Common myeloid progenitor, CD34-positive (primary cell): ENCODE measurements at places on chromosomes 7 and 10.

GRCh38 chr10:69366738-69367137 lies 50.0 kb downstream of the TACR2 start:
- H3K4me1 ChIP-seq: no peaks in the 10 kb centered on the region
- H3K4me3 ChIP-seq: no peak overlapping the region
- peaks cover 65% of the 10 kb centered on the region for H3K36me3 ChIP-seq
- no peak for DNase-seq
- H3K27ac ChIP-seq: no peak overlapping the region
- H3K27me3 ChIP-seq: no peaks in the 10 kb centered on the region

GRCh38 chr7:101125989-101126650 lies 784 bp upstream of the SERPINE1 start:
- H3K4me3 ChIP-seq: no peak overlapping the region
- H3K27ac ChIP-seq: no peak overlapping the region

DNA sequence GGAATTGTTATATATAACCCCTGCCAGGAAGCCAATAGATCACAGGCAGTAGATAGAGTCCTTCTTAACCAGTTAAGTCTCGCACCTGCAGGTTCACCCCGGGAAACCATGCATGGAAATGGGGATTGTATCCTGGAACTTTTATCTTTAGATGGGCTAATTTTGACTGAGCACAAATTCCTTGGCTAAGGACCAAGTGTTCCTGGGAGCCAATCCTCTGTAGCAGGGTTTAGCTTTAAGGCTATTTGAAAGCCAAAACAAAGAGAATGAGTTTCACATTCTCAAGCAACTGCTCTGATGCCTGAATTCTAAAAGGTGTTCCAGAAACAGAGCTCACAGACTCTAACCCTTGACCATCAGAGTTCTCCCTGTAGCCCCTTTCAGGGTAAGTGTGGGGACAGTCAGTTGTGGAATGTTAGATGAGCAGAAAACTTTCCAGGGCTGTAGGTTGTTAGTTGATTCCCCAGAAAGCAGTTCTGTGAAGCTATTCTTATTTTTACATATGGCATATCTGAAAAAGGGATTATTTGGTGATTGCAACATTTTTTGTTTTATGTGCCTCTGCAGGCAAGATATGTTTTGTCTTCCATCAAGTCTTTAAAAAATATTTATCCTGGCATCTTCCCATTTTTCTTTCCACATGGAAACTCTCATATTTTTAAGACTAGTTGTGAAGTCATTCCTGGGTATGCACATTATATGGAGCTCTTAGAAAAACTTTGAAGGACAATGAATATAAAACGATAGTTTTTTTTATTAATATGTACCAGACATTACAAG lies 16.2 kb upstream of the NPVF start:
- H3K36me3 ChIP-seq: no peaks in the 10 kb centered on the region
- H3K4me3 ChIP-seq: no peak overlapping the region
- no peak overlapping the region for H3K27ac ChIP-seq
- H3K4me1 ChIP-seq: no peaks in the 10 kb centered on the region
- no peak for DNase-seq
- H3K27me3 ChIP-seq: no peaks in the 10 kb centered on the region

GRCh38 chr7:15554081-15554480 lies 7.7 kb downstream of the AGMO start:
- no peak for DNase-seq
- H3K4me3 ChIP-seq: no peak overlapping the region
- H3K27me3 ChIP-seq: no peaks in the 10 kb centered on the region
- H3K4me1 ChIP-seq: no peaks in the 10 kb centered on the region

DNA sequence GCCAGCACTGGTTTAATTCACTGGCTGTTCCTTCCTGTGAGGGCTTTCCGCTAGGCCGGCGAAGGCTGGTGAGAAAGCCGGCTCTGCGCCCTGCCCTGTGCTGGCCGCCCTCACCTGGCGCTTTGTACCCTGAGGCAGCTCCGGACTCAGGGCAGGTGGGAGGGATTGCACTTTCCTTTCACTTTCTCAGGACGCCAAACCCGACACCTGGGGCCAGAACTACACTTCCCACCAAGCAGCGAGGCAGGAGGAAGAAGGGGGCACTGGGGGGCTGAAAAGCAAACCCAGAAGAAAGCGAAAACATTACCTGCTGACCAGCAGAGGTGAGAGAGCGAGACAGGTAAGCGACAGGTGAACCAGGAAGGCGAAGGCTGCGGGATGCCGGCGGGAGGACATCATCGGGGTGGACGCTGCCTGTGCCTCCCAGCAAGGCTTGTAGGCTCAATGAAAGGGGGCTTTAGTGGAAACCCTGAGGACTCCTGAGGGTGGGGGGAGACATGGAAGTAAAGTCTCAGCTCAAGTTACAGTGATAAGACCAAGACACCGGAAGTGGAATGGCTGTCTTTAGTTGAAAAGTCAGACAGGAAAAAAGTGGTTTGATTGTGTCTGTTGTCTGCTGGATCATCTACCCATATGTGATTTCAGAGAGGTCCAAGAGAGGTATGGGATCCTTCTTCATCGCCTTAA lies at the start of gene RAB19:
Gene RAB19 (plus strand): TSS at position 181 of the 687 bp plus-strand sequence. CDS start 3,589 bp downstream, outside the sequence.
- H3K27ac ChIP-seq: peak within 1 kb of the TSS; percentile 31
- no peak for DNase-seq
- H3K4me3 ChIP-seq: peak within 1 kb of the TSS; percentile 78

DNA sequence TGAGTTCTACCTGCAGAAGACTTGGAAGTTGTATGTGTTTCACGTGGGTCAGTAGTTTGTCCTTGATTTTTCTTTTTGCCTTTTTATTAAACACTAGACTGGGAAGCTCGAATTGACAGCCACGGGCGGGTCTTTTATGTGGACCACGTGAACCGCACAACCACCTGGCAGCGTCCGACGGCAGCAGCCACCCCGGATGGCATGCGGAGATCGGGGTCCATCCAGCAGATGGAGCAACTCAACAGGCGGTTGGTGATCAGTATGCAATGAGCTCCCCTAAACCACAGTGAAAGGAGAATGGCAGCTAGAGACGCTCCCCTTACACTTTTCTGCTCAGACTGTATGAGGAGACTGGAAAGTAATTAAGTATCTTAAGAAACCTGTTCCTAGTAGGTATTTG lies 126.7 kb upstream of the STK17A start:
- no peaks in the 10 kb centered on the region for H3K4me1 ChIP-seq
- no peak overlapping the region for H3K4me3 ChIP-seq
- no peak overlapping the region for H3K27ac ChIP-seq
- no peaks in the 10 kb centered on the region for H3K27me3 ChIP-seq
- DNase-seq: no peak

DNA sequence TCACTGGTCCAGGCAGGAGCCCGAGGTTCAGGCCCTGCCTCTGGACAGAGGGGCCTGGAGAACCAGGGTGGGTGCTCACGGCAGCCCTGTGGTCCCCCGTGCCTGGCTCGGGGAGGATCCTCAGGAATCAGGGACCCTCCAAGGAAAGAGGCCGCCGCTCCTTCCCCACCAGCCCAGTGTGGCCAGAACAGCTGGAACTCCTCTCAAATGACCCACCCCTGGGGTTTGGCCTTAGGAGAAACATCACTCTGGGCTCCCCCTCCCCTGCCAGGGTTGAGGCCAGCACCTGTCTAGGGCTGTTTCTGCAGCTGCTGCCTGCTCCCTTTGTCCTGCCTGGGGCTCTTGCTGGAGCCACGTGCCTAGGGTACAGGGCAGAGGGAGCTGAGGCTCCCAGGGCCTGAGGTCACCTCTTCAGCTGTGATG lies 161.0 kb downstream of the RNF216 start:
- H3K4me1 ChIP-seq: no peaks in the 10 kb centered on the region
- no peak overlapping the region for H3K27ac ChIP-seq
- no peak for DNase-seq
- peaks cover 10% of the 10 kb centered on the region for H3K36me3 ChIP-seq
- H3K4me3 ChIP-seq: no peak overlapping the region

GRCh38 chr7:135333200-135333599 lies 99.6 kb downstream of the STRA8 start:
- no peak overlapping the region for H3K4me3 ChIP-seq
- peaks cover 2% of the 10 kb centered on the region for H3K4me1 ChIP-seq
- no peaks in the 10 kb centered on the region for H3K27me3 ChIP-seq
- H3K27ac ChIP-seq: no peak overlapping the region

DNA sequence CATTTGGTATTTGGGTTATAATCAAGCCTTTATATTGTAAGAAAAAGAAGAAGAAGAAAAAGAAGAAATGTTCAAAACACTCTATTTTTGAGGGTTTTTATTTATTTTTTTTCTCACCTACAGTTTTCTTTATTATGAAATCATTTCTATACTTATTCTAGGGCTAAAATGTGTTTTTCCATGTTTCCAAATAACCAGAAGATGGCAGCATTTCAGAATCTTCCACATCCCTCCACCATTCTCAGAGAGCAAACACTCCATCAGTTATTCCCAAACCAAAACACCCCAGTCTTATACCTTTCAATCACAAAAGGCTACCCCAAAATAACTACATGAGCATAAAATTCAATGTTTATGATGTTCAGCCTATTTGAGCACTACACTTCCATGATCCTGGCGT lies 38.7 kb upstream of the PPP1R17 start:
- no peaks in the 10 kb centered on the region for H3K27me3 ChIP-seq
- peak; percentile 1 for DNase-seq

DNA sequence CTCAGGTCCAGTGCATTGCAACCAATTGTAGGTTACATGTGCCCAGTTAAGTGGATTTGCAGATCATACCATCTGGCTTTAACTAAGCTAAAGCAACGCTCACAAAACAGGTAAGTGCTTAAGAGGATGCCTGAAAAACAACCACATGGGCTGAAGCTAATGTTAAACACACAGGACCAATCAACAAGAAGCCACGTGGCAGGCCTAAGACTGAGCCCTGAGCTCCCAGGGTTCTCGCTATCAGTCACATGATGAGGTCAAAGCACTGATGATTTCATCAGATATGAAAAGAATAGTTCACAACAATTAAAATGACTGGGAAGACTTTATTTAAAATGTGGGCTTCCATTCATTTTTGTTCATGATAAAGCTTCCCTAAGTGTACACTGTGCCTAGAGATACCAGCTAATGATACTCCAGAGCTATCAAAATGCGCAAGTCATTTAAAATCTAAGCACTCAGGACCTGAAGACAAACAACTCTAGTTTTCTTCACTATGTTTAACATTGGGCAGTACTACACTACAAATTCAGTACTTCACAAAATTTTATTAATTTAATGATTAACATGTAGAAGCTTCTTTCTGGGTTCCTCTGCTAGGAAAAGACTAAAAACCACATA lies 90.6 kb downstream of the PIP4K2A start:
- H3K27ac ChIP-seq: no peak overlapping the region
- no peaks in the 10 kb centered on the region for H3K36me3 ChIP-seq
- H3K4me3 ChIP-seq: no peak overlapping the region
- H3K27me3 ChIP-seq: no peaks in the 10 kb centered on the region

GRCh38 chr10:31759124-31759798 lies 169.4 kb downstream of the ARHGAP12 start:
- H3K27me3 ChIP-seq: no peaks in the 10 kb centered on the region
- H3K4me1 ChIP-seq: no peaks in the 10 kb centered on the region
- no peaks in the 10 kb centered on the region for H3K36me3 ChIP-seq
- peak overlapping the region; percentile 68 for H3K4me3 ChIP-seq

DNA sequence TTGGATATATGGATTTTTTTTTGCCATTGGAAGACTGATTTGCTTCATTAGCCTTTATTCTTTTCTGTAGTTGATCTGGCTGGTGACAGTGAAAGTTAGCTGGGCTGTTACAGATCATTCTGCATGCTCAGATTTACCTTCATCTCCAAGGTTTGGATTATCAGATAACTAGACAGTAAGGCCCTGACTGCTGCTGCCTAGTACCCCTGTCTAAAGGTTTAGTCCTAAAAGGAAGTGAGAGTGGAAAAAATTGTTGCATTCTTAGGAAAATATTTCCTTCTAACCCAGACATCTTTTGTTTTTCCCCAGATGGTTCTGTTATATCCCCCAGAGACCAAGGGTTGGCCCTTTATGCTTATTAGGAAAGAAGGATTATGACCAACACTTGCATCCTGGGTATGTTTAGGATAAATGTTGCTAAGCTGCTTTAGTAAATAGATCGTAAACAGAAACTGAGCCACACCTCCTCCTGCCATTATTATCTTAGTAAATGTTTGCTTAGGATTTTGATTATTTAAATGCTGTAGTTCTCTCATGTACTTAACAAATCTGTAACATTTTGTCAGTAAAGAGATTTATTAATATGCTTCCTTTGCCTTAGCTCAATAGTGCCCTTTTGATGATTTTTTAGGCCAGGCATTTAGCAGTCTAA lies 44.4 kb downstream of the MCU start:
- H3K4me3 ChIP-seq: no peak overlapping the region
- H3K4me1 ChIP-seq: peaks cover 7% of the 10 kb centered on the region
- DNase-seq: no peak
- H3K27ac ChIP-seq: no peak overlapping the region

DNA sequence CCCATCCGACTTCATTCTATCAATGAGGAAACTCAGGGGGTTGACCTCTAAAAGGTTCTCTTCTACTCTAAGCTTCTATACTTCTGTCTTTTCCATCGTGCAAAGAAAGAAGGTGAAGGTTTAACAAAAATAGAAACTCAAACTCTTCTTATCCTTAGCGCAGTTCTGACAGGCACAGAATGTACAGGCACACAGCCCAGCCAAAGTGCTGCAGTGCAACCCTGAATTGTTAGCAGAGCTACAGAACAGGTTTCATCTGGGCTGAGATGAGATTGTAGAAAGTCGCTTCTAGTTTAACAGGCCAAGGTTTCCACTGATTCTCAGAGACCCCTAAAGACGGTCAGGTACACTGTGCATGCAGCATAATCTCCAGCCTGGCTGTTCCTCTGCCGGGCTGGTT lies 79.3 kb upstream of the AFAP1L2 start:
- H3K36me3 ChIP-seq: peaks cover 16% of the 10 kb centered on the region
- no peaks in the 10 kb centered on the region for H3K4me1 ChIP-seq
- no peaks in the 10 kb centered on the region for H3K27me3 ChIP-seq
- H3K4me3 ChIP-seq: no peak overlapping the region
- no peak overlapping the region for H3K27ac ChIP-seq

DNA sequence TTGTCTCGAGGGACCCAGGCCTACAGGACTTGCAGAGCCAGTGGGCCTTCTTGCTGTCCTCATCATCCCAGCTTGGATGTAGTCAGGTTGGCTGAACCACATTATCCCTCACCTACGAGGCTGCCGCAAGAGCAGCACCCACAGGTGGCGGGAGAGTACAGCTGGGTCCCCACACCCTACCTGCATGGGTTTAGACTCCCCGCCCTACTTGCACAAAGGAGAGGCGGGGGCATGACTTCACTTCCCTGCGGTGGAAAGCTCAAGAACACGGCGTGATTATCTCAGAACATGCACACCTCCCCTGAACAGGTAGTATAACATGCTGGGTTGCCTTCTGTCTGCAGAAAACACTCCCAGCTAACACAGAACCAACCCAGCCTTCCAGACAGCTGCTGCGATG lies 57.5 kb downstream of the CTBP2 start:
- no peak overlapping the region for H3K27ac ChIP-seq
- no peaks in the 10 kb centered on the region for H3K27me3 ChIP-seq
- peaks cover 27% of the 10 kb centered on the region for H3K36me3 ChIP-seq
- peaks cover 3% of the 10 kb centered on the region for H3K4me1 ChIP-seq
- no peak for DNase-seq

- peaks cover 2% of the 10 kb centered on the region for H3K27me3 ChIP-seq
- H3K27ac ChIP-seq: no peak overlapping the region
- no peaks in the 10 kb centered on the region for H3K36me3 ChIP-seq
- DNase-seq: peak; percentile 18
Observed at GRCh38 chr10:14653271-14654161, 121.2 kb downstream of the FAM107B start.
